ENCODE measurements at places on chromosomes 1 and 21. TPM values are rescaled to one million over a fixed set of nuclear protein-coding genes. Genes with fewer than 3 reads are reported as not detected.

DNA sequence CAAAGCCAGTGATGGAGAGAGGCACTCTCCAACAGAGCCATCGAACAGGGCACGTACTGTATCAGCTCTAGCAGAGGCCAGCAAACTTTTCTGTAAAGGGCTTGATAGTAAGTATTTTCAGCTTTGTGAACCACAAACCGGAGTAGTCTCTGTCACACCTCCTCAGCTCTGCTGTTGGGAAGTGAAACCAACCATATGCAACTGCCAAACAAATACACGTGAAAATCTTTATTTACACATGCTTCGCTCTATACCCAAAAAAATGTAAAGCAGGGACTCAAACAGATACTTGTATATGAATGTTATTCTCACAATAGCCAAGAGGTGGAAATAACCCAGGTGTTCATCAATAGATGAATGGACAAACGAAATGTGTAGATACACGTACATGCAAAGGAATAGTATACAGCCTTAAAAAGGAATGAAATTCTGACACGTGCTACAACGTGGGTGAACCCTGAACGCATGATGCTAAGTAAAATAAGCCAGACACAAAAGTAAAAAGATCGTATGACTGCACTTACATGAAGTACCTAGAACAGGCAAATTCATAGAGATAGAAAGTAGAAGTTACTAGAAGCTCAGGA is 39.0 kb downstream of the SETD4 start:
- DNase-seq, result no peak

GRCh38 chr1:229109320-229109761 is 161.6 kb upstream of the RAB4A start:
- DNase-seq, result peak; percentile 81

- no peak for DNase-seq
These were observed 449.1 kb downstream of the PTPRU start for GRCh38 chr1:29685387-29685786.

- DNase-seq, result peak; percentile 67
These were observed 231.3 kb upstream of the PLXNA2 start for GRCh38 chr1:208475449-208475848.

DNA sequence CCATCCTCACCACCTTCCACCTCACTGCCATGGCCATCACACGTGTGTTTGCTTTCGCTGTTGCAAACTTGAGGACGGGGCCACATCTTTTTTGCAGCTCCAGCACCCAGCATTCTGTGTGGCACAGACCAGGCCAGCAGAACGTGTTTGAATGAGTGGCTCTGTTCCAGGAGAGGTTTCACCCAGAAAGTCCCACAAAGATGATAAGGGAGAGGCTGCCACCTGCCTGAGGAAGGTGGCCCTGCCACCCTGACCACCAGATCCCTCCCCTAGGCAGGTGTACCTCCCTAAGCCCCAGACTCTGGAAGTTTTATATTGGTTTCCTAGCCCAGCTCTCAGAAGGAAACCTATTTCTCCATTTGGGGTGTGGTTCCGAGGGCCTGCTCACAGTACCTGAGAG is 252.1 kb downstream of the KAZN start:
- DNase-seq, result no peak

DNA sequence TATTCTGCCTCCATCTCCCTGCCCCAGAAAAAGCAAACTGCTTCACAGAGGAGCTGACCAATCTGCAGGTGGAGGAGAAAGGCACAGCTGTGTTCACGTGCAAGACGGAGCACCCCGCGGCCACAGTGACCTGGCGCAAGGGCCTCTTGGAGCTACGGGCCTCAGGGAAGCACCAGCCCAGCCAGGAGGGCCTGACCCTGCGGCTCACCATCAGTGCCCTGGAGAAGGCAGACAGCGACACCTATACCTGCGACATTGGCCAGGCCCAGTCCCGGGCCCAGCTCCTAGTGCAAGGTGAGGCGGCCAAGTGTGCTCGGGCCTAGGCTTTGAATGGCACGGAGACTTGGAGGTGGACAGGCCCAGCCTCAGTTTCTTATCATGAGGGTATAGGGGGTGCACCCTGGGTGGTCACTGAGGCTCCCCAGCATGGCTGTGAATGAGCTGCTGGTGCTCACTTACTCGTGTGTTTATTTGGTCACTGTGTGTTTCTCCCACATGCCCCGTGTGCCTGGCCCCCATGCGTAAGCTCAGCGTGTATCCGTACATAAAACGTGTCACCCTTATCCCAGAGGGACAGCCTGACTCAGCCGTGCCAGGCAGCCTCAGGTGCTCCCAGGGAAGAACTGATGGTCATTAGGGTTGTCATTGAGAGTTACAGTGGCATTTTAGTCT is 75.8 kb downstream of the OBSCN start:
- DNase-seq, result peak; percentile 60

- no peak for DNase-seq
These were observed 321.7 kb upstream of the PROX1 start for GRCh38 chr1:213666113-213666512.

GRCh38 chr1:107451715-107452114 is 310.9 kb downstream of the NTNG1 start:
- DNase-seq, result no peak

DNA sequence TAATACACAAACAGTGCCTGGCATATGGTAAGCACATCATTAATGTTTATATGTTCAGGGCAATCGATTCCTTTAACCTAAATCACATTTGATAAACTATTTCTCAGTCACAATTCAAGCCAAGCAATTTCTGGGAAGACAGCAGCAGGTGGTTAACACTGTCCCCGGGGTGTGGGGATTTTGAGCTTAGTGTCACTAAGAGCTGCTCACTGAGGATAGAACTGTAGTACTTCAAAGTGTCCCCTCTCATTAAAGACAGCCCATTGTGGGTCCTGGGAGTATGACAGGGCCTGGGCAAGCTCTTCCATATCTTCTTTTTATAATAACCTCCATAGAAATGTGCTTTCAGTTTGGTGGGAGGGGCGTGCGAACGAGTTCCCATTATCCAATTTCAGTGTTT is 8.4 kb upstream of the GALNT2 start:
- DNase-seq, result no peak

GRCh38 chr1:22176258-22176657 is 33.4 kb upstream of the WNT4 start:
- no peak for DNase-seq

- no peak for DNase-seq
These were observed 3.7 kb upstream of the TMEM39B start for GRCh38 chr1:32068957-32069588.

Gene TMEM82
- total RNA-seq, result 0.55 TPM

DNA sequence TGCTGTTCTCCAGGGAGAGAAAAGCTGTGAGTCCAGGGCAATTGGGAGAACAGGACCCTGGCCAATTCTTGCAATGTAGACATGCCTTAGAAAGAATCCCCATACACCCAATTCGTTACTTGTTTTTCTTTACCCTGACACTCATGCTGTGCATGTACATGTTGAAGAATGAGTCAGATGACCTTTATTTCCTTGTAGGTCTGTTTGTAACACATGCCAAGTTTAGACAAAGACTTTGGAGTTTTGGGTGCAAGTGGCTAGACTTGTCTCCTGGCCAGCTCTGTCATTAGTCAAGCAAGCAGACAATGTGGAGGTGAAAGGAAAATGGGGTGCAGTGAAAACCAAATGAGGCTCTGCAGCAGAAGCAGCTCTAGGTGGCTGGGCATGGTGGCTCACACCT is 38.1 kb downstream of the GNPAT start:
- no peak for DNase-seq

- DNase-seq, result no peak
These were observed 9.7 kb upstream of the HYI start for GRCh38 chr1:43463479-43463878.

Gene S100A14
- not detected for total RNA-seq

Gene SYT14
- 0.16 TPM for total RNA-seq

Gene S100A3
- 1.6 TPM for total RNA-seq

GRCh38 chr1:227372726-227373130 is 54.4 kb upstream of the CDC42BPA start:
- no peak for DNase-seq
